ENCODE measurements at places on chromosomes 2 and 18. TPM values are rescaled to one million over a fixed set of nuclear protein-coding genes. Genes with fewer than 3 reads are reported as not detected.

The CSRNP3 gene
- total RNA-seq: 3.7 TPM

- H3K36me3 ChIP-seq: peaks cover 2% of the 10 kb centered on the region
- no peaks in the 10 kb centered on the region for H3K4me1 ChIP-seq
- no peak overlapping the region for H3K4me3 ChIP-seq
- no peak for DNase-seq
Measured at GRCh38 chr2:238817891-238818290, 30.0 kb upstream of the TWIST2 start.

GRCh38 chr2:151189125-151189524 is 72.5 kb downstream of the RBM43 start:
- no peak overlapping the region for H3K4me3 ChIP-seq
- no peak overlapping the region for H3K27ac ChIP-seq
- peaks cover 9% of the 10 kb centered on the region for H3K4me1 ChIP-seq
- no peaks in the 10 kb centered on the region for H3K36me3 ChIP-seq
- no peak for DNase-seq

- peaks cover 3% of the 10 kb centered on the region for H3K4me1 ChIP-seq
- H3K36me3 ChIP-seq: no peaks in the 10 kb centered on the region
- H3K27me3 ChIP-seq: no peaks in the 10 kb centered on the region
- no peak overlapping the region for H3K27ac ChIP-seq
- DNase-seq: no peak
Measured at GRCh38 chr18:61750840-61751668, 141.8 kb downstream of the RNF152 start.

GRCh38 chr2:46286715-46287114 is 10.5 kb upstream of the EPAS1 start:
- H3K4me1 ChIP-seq: no peaks in the 10 kb centered on the region
- H3K36me3 ChIP-seq: no peaks in the 10 kb centered on the region
- H3K4me3 ChIP-seq: no peak overlapping the region
- no peak overlapping the region for H3K27ac ChIP-seq
- no peak for DNase-seq
- peaks cover 20% of the 10 kb centered on the region for H3K27me3 ChIP-seq
